Astrocyte of the cerebellum (primary cell): ENCODE measurements at places on chromosomes 3 and 15.

DNA sequence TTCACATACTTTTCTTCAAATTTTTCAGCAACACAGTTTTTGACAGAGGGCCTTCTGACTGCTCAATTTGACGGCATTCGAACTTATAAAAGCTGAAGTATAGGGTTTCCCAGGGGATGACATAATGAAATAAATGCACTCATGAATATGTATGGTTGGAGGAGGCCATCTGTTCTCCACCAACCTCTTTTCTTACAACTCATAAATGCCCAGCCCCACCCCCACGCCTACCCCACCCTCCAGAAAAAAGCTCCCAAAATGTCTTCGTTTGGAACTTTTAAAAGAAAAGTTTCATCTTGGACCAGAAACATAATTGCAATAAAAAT is 211.6 kb upstream of the LRRN1 start:
- DNase-seq = no peak

DNA sequence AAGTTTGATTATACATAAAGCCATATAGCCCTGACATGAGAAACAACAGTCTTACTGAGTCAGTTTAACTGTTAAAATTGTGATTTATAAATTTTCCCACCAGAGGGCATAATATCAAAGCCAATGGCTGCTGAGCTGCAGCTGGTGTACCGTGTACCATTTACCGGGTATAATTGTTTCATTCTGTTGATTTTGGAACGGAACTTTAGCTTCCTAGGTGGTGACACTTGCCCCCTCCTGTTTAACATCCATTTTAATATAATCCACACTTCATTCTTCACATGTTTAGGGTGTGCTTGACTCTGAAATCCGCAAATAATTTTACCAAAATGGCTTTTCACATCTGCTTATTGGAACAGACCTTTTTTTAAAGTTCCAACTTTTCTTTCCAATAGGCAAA is 72.8 kb downstream of the SLC9A9 start:
- no peak for DNase-seq

GRCh38 chr15:68487087-68487843 is 55.3 kb upstream of the ITGA11 start:
- no peak for DNase-seq

DNA sequence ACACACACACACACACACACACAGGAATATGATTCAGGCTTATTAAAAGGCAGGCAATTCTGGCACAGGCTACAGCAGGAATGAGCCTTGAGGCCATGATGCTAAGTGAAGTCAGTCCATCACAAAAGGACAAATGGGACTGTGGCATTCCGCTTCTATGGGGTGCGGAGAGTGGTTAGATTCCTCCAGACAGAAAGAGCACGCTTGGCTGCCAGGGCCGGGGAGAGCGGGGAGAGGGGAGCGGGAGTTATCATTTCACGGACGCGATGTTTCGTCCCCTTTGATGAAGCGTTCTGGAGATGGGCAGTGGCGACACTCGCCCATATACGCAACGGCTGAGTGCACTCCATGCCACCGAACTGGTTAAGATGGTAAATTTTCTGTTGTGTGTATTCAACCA is 58.5 kb upstream of the FAM174B start:
- no peak for DNase-seq

GRCh38 chr3:12454816-12455121 is 29.5 kb upstream of the TSEN2 start:
- DNase-seq = no peak

DNA sequence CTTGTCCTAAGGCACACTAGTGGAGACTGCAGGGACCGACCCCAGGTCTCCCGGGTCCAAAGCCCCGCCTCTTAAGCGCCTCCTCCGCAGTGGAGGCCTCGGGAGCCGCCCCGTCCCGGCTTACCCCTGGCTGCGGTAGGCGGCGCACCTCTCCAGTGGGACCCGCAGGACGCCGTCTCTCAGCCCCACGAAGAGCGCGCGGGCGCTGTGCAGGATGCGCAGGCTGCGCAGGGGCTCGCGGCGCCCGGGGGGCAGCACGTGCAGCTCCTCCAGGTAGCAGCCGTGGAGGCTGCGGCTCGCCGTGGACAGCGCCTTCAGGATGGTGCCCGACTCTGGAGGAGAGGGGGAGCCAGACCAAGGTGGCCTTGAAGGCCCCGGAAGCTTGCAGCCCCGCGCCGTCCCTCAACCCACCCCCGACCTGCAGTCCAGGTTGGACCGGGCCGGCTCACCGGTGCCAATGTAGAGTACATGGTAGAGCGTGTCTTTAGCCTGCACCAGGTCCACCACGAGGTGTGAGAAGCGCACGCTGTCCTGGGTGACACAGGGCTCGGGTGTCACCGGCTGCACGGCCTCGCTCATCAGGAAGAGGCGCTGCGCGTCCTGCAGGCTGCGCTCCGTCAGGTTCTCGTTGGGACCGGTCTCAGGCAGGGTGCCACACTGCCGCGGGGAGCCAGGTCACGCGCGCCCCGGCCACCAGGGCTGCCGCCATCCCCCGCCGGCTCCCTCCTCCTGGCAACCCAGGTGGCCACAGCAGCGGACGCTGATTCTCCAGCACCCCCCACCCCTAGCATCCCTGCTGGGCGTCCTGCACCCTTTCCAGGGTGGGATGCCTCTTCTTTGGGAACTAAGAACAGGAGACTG is 105.5 kb downstream of the SEMA5B start:
- DNase-seq = no peak

DNA sequence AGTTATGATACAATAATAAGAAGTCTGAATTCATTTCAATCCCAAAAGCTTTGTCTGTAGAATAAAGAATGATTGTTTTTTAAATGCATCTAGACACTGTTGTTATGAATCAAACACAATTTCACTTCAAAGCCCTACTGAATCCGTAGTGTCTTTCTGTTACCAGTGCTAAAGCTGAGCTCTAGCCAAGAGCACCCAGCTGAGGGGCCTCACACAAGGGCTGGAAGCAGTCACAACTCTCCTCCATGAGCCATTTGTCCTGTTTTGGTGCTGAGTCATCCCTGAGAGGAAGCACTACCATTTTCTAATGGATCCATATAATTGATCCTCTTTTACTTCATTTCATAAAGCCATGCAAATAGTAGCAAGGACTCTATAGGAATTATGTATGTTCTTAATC is 158.2 kb upstream of the ANKRD28 start:
- DNase-seq = no peak
